ENCODE measurements at places on chromosomes 6 and 20. TPM values are rescaled to one million over a fixed set of nuclear protein-coding genes. Genes with fewer than 3 reads are reported as not detected.

NOTCH4 gene
- 8.8 TPM for total RNA-seq

DEK gene
- total RNA-seq, result 138 TPM

SPATS1 gene
- not detected for total RNA-seq

DCDC2 gene
- 1.3 TPM for total RNA-seq

RSPH9 gene
- total RNA-seq, result 6.9 TPM

COL9A3 gene
- total RNA-seq, result 27.9 TPM

CALHM6 gene
- not detected for total RNA-seq

DEFB124 gene
- not detected for total RNA-seq

EYA4 gene
- 0.94 TPM for total RNA-seq

PLCG1 gene
- total RNA-seq, result 264 TPM

FAM8A1 gene
- 54.5 TPM for total RNA-seq

SLC35D3 gene
- not detected for total RNA-seq

OPRL1 gene
- total RNA-seq, result 11.0 TPM

KCNS1 gene
- 1.6 TPM for total RNA-seq

CLVS2 gene
- 70.1 TPM for total RNA-seq

Measured in parietal lobe (tissue), 2 donors.